CD8-positive, alpha-beta memory T cell (primary cell): ENCODE measurements at places on chromosomes 7 and 10.

GRCh38 chr10:48404646-48405045 is 98.2 kb downstream of the MAPK8 start:
- no peak for DNase-seq

GRCh38 chr7:135283959-135284638 is 50.5 kb downstream of the STRA8 start:
- DNase-seq: no peak

DNA sequence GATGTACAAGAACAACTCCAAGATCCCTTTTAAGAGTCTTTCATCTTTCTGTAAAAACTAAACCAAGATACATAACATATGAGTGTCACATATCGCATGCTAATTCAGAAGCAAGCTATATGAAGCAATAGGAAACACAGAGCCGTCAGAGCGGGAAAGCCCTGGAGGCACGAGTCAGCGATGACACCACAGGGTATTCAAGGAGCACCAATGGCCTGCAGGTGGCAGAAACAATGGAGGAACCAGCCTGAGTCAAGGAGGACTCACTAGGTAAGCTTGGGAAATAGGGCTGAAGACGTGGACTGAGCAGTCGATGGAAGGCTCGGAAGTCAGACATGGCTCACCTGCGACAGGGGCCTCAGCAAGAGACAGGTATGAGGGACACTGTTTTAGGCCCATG is 214.4 kb downstream of the FAM107B start:
- DNase-seq: no peak

GRCh38 chr10:110010486-110011378 is 2.9 kb downstream of the ADD3 start:
- no peak for DNase-seq

DNA sequence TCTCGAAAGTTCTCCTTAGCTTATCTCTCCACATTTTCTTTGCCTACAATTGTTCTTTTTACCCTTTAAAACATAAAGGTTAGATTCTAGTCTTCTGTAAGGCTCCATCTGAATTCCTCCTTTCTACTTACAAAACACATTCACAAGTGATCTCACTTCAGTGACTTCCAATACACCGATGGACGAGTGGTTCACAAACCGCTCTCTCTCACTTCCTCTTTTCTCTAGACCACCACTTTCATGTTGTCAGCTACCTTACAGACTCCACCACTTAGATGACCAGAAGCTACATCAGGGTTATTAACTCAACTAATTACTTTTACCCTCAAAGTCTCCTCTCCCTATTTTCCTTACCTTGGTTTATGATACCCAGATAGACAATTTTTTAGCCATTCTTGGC is 11.8 kb downstream of the MET start:
- no peak for DNase-seq

DNA sequence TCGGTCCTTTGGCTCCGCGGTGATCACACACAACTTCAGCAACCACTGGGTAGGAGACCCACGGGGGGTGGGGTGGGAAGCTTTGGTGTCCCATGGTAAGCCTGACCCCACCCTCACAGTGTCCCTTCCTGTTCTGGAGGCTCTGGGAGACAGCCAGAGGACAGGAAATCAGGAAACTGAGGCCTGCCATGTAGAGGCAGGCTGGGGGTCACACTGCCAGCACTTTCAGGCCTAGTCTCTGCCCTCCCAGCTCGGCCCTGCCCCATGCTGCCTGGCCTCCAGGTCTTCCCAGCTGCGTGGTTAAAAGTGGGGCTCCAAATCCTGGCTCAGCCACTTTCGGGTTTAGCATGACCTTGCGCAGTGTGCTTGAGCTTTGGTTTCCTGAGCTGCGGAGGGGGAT is 10.9 kb downstream of the AQP1 start:
- DNase-seq: no peak
